KBM-7 (cell line): ENCODE measurements at places on chromosomes 5 and 9.
A peak's percentile ranks its signal among the peaks of the same experiment; 100 is the strongest.

DNA sequence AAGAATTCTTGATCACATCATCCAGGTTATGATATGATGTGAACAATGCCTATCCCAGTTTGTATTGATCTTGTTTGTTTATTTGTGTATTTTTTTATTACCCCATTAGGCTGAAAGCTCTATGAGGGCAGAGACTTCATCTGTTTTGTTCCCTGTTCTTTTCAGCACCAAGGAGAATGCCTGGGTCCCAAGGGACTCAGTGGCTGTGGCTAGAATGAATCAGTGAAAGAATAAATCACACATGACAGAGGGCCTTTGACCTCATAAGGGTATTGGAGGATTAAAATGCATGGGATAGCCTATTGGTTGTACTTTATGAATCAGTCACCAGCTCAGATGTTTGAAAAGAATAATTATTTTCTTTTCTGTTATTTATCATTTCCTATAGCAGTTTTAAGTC, 292.2 kb downstream of the GAS1 start:
- DNase-seq = no peak

- DNase-seq = no peak
These were observed 172.8 kb downstream of the CARTPT start for GRCh38 chr5:71891856-71892255.

DNA sequence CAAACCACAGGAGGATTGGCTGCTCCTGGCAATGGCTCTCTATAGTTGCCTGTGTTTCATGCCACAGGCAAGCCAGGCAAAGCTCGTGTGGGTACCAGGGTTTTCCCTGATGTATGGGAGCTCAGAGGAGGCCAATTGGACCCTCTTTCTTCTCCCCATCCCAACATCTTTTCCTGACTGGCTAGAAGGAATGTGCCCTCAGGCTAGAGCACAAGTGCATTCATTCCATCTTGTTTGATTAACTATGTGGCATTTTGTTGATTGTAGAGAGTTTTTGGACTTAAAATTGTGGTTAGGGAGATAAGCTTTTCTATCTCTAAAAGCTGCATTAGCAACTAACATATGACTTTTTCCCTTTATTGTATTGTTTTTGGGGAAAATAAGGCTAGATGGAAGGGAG, 561.3 kb downstream of the PSAT1 start:
- DNase-seq = no peak

DNA sequence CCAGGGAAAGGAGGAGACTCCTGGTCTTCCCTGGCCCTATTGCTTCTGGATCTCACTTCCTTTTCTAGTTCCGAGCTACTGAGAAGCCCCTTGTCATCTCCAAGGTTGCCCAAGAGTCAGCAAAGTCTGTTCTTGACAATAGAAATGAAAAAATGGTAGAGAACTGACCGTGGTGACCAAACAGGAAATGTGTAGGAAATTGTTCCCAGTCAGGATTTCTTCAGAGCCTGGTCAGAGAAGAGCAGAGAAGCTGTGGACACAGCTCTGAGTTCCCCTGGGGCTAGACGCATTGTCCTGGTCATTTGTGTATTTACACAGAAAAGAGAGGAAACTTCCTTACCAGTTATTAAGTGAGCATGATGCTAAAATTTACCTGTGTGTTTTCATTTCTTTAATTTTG, 35.6 kb downstream of the S1PR3 start:
- no peak for DNase-seq

GRCh38 chr5:149166128-149166527, 24.8 kb downstream of the ABLIM3 start:
- no peak for DNase-seq

DNA sequence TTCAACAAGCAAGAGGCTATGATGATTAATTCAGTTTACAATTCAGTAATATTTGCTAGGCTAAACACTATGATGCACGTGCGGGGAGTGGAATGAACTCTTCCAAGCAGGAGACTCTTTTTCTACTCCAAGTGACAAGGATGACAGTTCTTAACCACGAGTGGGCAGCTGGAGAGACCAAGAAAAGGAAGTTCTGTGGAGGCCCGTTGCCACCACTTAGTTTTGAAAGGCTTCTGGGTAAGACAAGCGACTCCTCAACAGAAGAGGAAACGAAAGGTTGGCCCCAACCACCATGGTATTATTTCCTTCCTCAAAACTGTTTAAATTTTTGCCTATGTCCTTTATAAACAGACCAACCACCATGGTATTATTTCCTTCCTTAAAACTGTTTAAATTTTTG, 2.8 kb downstream of the DCAF12 start:
- DNase-seq = peak; percentile 96

DNA sequence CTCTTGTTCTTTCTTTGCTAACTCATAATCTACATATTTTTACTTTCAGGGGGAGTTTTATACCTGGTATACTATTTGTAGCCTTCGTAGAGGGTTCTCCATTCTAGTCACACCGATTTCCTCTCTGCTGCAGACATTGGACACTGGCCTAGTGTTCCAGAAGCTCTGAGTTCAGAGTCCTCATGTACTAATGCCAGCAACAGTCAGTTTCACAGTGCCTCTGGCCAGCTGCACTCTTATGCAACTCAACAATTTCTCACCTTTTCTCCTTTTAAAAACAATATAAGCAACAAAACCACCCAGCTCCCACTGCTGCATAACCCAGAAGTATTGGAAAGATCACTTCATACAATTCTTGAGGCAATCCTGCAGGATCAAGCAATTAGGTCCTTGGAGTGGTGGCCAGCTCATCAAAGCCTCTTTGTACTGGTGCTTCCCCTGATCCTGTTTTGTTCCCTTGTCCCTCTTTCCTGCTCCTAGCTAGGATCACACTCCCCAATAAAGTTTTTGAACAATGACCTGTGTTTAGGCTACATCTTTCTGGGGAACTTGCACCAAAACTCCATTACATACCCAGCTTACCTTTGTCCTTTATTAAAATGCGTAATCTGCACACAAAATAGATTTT, 98.1 kb upstream of the TUT7 start:
- no peak for DNase-seq

DNA sequence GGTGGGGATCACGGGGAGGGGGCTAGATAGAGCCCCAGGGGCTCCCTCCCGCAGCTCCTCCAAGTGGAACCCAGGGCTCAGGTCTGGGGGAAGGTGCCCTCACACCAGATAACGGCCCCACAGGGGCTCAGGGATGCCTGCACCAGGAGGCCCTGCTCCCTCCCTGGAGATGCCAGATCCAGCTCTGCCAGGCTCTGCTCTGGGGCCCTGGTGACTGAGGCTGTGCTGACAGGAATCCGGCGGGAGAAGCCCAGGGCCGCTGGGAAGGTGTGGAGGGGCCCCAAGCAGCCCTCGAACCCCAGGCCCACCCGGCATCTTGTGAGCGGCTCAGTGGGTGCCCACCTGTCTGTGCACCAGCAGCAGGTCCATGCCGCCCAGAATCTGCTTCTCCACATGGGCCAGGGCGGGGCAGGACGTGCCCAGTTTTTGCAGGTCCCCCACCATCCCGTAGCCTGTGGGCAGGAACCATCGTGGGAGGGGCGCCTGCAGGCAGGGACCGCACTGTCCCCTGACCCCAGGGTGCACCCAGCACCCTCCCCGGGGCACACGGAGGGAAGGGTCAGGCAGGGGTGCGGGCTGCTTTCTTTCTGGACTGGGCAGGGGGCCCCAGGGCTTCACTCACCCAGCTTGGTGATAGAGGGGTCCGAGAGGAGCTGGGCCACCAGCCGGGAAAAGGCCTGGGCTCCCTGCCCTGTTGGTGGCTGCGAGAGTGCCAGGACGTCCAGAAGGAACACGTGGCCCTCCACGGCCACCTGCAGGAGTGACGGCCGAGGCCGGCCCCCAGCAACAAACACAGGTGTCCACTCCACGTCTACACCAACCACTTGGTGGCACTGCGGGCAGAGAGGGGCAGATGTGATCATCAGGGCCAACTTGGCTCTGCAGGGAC, 48.9 kb upstream of the NRARP start:
- DNase-seq = no peak
